ENCODE measurements at places on chromosomes 2 and 18.

DNA sequence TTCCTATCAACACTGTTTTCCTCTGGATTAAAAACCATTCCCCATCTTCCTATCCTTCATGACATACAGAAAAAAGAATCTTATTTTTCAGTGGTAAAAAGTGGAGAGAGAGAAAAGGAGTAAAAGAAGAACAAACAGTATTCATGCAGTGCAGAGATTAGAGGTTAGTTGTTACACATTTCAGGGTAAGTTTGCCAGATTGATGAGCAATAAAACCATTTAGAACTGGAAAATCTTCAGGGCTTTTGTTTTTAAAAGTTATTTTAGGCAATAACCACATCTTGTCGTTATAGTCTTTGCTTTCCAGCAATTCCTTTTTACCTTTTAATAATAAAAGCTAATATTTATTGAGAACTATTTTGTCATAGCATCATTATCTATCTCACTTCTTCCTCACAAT lies 104.5 kb downstream of the GPD2 start:
- H3K36me3 ChIP-seq = no peaks in the 10 kb centered on the region
- no peak overlapping the region for H3K27ac ChIP-seq
- no peak overlapping the region for H3K4me3 ChIP-seq
- no peaks in the 10 kb centered on the region for H3K4me1 ChIP-seq

- no peak for DNase-seq
- H3K4me1 ChIP-seq = no peaks in the 10 kb centered on the region
- peaks cover 3% of the 10 kb centered on the region for H3K27me3 ChIP-seq
- no peaks in the 10 kb centered on the region for H3K36me3 ChIP-seq
- no peak overlapping the region for H3K4me3 ChIP-seq
Measured at GRCh38 chr2:179850188-179850587, 11.2 kb downstream of the ZNF385B start.

DNA sequence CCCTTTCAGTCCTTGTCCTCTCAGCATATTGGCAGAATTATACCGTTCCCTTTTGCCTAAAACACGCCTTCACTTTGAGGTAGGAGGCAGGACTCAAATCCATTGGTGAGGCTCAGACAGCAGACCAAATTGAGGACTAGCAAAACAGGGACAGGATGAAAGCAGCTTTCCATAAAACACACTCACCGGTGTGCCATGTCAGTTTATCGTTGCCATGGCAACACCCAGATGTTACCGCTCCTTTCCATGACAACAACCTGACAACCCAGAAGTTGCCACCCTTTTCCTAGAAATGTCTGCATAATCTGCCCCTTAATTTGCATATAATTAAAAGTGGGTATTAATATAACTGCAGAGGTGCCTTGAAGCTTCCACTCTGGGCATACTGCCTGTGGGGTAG lies 730.4 kb downstream of the METTL4 start:
- DNase-seq = no peak
- H3K36me3 ChIP-seq = no peaks in the 10 kb centered on the region
- no peaks in the 10 kb centered on the region for H3K27me3 ChIP-seq

- no peak for DNase-seq
- H3K4me1 ChIP-seq = no peaks in the 10 kb centered on the region
- no peaks in the 10 kb centered on the region for H3K27me3 ChIP-seq
- no peak overlapping the region for H3K4me3 ChIP-seq
- H3K36me3 ChIP-seq = no peaks in the 10 kb centered on the region
Measured at GRCh38 chr2:30356071-30356470, 91.0 kb upstream of the LCLAT1 start.

DNA sequence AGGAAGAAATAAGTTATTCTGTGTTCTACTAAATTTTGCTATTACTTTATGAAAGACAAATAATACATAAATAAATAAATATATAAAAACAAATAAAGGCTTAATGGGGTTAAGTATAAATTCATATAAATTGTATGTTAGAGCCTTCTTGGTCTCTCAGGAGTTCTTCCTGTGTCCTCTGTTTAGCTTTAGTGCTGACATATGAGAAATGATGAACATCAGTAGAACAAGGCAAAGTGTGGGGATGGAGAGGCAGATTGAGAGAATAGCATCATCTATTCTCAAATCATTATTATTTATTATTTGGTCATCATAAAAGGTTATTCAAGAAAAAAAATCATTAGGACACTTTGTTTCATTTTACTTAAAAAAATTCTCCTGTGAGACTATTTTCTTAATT lies 468.1 kb upstream of the CHST9 start:
- H3K27me3 ChIP-seq = no peaks in the 10 kb centered on the region
- DNase-seq = no peak
- H3K27ac ChIP-seq = no peak overlapping the region

- DNase-seq = no peak
- H3K4me3 ChIP-seq = no peak overlapping the region
- no peaks in the 10 kb centered on the region for H3K27me3 ChIP-seq
- no peak overlapping the region for H3K27ac ChIP-seq
Measured at GRCh38 chr18:79197531-79197930, 128.3 kb downstream of the ATP9B start.

DNA sequence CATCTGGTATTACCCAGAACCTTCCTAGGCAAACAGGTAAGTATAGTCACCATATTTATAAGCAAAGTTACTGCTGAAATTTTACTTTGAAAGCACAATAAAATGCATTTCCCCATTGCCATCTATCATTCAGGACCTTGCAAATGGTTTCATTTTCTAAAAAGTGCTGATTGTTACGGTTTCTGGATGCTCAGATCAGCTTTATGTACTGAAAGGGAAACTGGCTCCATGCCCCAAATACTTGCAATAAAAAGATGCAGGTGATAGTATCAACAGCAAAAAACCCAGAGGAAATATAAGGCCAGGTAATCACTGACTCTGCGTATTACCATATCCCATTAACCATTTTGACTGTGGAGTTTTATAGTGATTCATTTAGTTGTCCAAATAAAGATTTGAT lies 1150.7 kb upstream of the CRIM1 start:
- no peaks in the 10 kb centered on the region for H3K27me3 ChIP-seq
- H3K4me3 ChIP-seq = no peak overlapping the region
- no peaks in the 10 kb centered on the region for H3K4me1 ChIP-seq
- no peaks in the 10 kb centered on the region for H3K36me3 ChIP-seq

DNA sequence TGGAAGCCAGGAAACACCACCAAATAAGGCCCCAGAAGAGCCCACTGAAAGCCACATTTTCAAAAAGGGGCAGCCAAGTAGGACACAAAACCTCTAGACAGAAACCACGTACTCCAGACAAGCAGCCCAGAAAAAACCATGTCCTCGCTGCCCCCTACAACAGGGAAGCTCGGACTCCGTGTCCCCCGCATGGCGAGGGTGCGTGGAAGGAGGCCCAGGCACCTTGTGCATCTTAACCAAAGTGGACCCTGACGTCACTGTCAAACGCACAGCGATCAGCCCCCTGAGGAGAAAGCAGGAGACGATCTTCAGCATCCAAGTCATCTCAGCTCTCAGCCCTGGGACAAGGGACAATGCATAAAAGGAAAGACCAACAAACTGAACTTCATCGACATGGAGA lies 168.4 kb downstream of the EIPR1 start:
- no peak overlapping the region for H3K27ac ChIP-seq
- no peak overlapping the region for H3K4me3 ChIP-seq
- no peaks in the 10 kb centered on the region for H3K4me1 ChIP-seq
- no peak for DNase-seq
- peaks cover 3% of the 10 kb centered on the region for H3K27me3 ChIP-seq

DNA sequence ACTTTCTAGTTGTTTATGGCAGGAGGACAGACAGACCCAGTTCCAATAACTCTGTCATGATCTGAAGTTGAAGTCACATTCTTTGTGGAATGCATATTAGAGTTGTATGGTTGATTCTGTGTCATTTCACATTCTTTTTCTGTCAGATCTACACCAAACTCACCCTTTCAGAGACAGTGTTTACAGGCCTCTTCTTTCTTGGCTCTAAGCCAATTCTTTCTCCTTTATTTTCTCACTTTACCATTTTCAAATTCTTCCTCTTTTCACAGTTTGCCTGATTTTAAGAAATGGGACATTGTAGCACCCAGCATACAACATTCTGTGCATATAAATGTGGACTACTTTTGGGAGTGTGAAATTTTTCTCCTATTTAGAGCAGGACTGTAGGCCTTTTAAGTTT lies 103.7 kb downstream of the CCDC85A start:
- no peaks in the 10 kb centered on the region for H3K4me1 ChIP-seq
- H3K36me3 ChIP-seq = no peaks in the 10 kb centered on the region
- H3K4me3 ChIP-seq = no peak overlapping the region
- no peak for DNase-seq
- no peak overlapping the region for H3K27ac ChIP-seq
- H3K27me3 ChIP-seq = no peaks in the 10 kb centered on the region

DNA sequence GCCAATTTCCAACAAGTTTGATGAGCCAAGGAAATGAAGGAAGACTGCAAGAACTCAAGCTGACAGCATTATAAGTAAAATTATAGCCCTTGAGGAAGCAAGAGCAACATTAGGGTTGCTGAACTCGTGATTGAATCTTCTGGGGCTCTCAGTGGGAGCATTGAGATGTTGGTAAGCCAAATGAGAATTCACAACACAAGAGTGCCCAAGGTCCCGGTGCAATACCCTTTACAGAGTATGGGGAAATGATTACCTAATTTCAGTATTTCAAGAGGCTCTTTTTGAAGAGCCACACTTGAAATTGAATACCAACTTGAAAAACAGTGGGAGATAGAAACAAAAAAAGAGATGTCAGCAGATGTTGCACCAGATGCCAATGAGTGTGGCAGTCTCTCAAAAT lies 554.5 kb downstream of the STK39 start:
- H3K4me1 ChIP-seq = no peaks in the 10 kb centered on the region
- no peak overlapping the region for H3K27ac ChIP-seq
- H3K4me3 ChIP-seq = no peak overlapping the region
- H3K27me3 ChIP-seq = no peaks in the 10 kb centered on the region
- H3K36me3 ChIP-seq = no peaks in the 10 kb centered on the region

DNA sequence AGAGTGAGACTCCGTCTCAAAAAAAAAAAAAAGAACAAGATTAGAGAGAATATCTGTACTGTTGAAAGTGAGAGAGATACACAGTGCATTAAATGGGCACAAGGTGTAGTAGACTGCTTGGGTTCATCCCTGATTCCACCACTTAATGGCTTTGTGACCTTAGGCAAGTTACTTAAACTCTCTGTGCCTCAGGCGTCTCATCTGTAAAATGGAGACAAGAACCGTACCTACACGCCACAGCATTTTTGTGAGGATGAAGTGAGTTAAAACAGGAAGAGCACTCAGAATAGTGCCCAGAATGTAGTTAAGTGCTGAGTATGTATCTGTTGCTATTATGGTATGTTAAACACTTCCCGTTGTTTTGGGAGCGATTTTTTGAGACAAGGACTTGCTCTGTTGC lies 64.3 kb downstream of the MTHFD2 start:
- H3K27ac ChIP-seq = no peak overlapping the region
- peaks cover 8% of the 10 kb centered on the region for H3K4me1 ChIP-seq
- H3K4me3 ChIP-seq = no peak overlapping the region
- no peak for DNase-seq

GRCh38 chr2:238061315-238062202 lies 758 bp downstream of the SCLY start:
- H3K4me3 ChIP-seq = peak overlapping the region; percentile 96
- H3K27me3 ChIP-seq = no peaks in the 10 kb centered on the region
- H3K4me1 ChIP-seq = peaks cover 36% of the 10 kb centered on the region
- peaks cover 28% of the 10 kb centered on the region for H3K36me3 ChIP-seq
- DNase-seq = peak; percentile 58
- peak overlapping the region; percentile 86 for H3K27ac ChIP-seq

DNA sequence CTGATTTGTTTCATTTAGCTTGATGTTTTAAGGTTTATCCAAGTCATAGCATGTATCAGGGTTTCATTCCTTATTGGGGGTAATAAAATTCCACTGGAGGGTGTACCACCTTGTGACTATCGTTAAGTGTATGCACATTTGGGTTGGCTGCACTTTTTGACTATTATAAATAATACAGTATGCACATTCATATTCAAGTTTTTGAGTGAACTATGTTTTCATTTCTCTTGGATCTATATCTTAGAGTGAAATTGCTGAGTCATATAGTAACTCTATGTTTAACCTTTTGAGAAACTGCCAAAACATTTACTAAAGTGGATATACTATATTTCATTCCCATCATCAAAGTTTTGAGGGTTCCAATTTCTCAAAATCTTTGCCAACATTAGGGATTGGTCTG lies 952.7 kb downstream of the TDRD15 start:
- no peaks in the 10 kb centered on the region for H3K27me3 ChIP-seq
- no peaks in the 10 kb centered on the region for H3K36me3 ChIP-seq
- H3K4me3 ChIP-seq = no peak overlapping the region

DNA sequence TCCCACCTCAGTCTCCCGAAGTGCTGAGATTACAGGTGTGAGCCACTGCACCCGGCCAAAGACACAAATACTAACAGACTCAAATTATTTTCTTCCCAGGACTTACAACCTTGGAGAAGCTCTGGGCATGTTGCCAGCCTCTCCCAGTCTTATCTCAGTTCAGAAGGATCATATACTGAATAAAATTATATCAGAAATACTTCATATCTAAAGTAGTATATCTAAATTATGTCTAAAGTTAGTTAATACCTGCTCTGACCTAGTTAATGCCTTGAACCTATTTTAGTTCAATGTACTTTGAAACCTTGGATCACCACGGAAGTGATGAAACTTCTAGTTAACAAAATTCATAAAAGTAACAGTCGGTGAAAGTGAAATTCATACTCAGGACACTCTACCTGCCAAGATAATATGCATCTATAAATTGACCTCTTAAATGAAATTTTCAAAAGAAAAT lies 34.4 kb upstream of the CYBRD1 start:
- no peak for DNase-seq
- H3K27ac ChIP-seq = no peak overlapping the region
- no peak overlapping the region for H3K4me3 ChIP-seq
- H3K4me1 ChIP-seq = no peaks in the 10 kb centered on the region

DNA sequence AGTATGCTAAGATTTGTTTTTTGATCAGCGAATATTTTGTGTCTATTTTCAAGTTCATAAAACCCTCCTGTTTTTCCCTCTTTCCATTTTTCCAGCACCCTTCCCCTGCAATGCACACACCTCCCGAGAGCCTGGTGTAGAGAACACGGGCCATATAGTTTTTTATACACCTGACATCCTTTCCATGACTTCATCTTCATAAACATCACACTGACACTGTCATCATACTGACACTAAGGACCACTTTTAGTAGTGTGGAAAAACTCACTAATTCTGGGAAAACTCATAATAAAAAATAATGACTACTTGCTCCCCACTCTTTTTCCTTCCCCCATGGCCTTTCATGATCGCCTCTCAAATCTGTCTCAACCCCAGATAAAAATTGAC lies 70.2 kb downstream of the EPHA4 start:
- no peak overlapping the region for H3K4me3 ChIP-seq
- H3K4me1 ChIP-seq = no peaks in the 10 kb centered on the region
- H3K27me3 ChIP-seq = no peaks in the 10 kb centered on the region
- no peaks in the 10 kb centered on the region for H3K36me3 ChIP-seq

DNA sequence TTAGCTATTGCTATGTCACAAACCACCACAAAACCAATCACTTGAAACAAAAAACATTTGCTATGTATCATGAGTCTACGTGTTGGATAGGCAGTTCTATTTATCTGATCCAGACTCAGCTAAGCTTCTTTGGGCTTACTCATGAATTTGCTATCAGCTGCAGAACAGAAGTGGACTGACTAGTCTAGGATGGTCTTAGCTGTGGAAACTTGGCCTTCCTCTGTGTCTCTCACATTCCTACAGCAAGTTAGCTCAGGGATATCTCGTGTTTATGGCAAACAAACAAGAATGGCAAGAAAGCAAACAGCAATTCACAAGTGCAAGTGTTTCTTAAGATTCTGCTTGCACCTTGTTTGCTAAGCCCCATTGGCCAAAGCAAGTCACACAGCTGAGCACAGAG lies 288.0 kb upstream of the TNP1 start:
- no peak for DNase-seq
- H3K27me3 ChIP-seq = peaks cover 6% of the 10 kb centered on the region
- no peaks in the 10 kb centered on the region for H3K36me3 ChIP-seq

GRCh38 chr2:101120124-101120996 lies 30.8 kb downstream of the TBC1D8 start:
- DNase-seq = no peak
- no peak overlapping the region for H3K4me3 ChIP-seq
- H3K27ac ChIP-seq = no peak overlapping the region
- no peaks in the 10 kb centered on the region for H3K36me3 ChIP-seq

Data from DND-41 (cell line).